ENCODE measurements at places on chromosomes 3 and 15.

DNA sequence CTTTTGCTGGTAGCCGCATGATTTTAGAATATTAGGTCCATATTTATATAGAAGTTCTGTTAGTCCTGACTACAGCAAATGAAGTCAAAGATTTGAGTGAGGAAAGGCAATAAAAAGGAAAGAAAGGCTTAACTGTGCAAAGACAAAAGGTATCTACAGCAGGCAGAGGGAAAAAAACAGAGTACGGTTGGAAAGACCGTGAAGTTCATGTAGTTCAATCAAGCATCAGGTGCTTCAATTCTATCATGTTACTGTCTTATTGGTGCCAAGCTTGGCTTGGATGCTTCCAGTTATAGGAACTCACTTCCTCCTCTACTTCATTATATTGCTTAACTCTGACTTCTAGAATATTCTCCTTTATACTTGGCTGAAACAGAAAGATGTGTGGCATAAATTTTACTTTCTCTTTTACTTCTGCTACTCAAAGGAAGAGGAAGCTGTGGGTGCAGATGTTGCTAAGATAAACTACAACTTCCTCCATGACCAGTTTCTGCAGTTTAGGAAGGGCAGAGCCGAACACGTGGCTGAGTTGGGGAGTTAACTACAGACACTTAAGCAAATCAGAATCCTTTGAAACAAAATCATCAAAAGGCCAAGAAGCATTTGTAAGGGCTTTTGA lies 72.6 kb upstream of the ZBED2 start:
- no peak for DNase-seq

DNA sequence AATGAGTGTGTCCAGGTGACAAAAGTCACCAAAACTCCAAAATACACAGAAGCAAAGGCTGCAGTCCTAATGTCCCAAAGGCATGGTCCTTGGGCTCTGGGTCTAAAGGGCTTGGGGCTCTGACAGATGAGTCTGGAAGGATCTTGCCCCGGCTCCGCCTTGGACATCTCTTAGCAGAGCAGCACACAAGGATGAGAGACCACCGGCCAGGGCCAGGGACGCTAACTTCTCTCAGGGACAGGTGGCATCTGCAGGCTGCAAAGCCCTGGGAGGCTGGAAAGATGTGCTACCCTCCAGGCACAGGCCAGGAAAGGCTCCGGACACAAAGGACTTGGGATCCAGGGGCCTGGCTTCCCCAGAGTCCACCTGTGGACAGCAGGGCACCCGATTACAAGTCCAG lies 14.1 kb upstream of the SHISA5 start:
- no peak for DNase-seq

DNA sequence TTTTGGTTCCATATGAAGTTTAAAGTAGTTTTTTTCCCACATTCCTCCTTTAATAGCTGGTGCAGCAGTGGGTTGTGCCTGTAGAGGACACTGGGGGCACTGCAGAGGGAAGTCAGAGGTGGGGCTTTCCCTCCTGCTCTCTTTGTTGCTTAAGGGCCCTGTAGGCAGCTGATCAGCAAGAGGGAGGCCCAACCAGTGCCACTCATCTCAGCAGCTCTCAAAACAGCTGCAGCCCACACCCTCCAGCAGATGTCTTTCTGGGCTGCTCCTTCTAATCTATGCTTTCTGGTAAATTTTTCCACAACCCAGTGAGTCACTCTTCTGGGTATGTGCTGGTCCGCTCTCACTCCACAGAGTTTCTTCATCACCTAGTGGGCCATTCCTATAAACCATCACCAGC lies 263.8 kb downstream of the FEZF2 start:
- no peak for DNase-seq

DNA sequence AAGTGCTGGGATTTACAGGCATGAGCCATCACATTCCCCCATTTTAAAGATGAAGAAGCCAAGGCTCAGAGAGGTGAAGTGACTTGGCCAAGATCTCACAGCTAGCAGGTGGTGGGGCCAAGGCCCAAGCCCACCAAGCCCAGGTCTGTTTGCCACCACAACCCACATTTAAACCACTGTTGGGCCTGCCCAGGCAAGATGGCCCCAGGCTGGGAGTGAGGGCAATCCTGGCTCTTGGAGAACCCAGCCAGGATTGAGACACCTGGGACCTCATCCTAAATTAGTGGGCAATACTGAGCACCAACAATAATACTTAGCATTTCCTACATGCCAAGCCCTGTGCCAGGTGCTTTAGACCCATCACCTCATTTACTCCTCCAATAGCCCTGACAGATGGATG lies 6.9 kb downstream of the IGDCC3 start:
- no peak for DNase-seq

DNA sequence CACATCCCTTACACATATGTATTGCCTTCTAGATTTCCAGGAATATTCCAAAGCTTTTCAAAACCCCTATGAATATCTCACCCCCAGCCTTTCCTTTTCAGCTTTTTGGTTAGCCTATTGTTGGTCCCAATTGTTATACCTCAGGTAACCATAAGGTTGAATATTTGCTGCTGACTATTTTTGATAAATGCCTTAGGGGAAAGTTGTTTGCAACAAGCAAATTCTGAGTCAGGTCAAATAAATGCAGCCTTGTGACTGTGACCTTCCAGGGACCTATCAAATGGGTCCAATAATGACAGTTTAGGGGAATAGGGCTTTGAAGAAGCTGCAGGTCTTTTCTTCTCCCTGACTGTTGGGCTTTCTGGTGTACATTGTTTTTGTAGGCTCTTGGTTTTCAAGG lies 699.7 kb downstream of the NTRK3 start:
- no peak for DNase-seq

- no peak for DNase-seq
Observed at GRCh38 chr3:172557515-172558220, 34.4 kb upstream of the TNFSF10 start.

GRCh38 chr3:84100861-84101260 lies 857.9 kb upstream of the CADM2 start:
- no peak for DNase-seq

- DNase-seq: no peak
Observed at GRCh38 chr3:195172039-195172684, 98.8 kb downstream of the XXYLT1 start.

DNA sequence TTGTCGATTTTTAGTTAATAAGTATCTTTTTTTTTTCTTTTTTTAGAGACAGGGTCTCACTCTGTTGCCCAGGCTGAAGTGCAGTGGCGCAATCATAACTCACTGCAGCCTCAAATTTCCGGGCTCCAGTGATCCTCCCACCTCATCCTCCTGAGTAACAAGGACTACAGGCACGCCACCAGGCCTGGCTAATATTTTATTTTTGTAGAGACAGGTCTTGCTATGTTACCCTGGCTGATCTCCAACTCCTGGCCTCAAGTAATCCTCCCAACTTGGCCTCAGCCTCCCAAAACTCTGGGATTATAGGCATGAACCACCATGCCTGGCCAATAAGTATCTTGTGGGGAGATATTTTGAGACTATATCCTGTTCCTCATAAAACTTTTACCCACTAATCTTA lies 29.4 kb upstream of the ARID3B start:
- no peak for DNase-seq

DNA sequence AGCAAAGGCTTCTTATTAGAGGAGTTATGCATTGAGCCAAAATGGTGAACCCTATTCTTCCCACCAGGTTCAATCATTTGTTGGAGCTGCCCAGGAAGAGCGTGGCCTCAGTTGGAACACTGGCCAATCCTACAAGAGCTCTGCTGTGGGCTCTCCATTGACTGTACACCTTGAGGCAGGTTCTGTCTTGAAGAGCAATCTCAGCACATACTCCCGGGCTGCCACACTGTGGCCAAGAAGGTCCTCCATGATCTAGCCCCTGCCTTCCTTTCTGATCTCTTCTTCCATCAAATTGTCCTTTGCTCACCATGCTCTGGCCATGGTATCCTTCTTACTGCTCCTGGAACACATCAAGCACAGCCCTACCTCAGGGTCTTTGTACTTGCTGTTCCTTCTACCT lies 5.7 kb upstream of the SUMF1 start:
- DNase-seq: no peak

GRCh38 chr3:195753581-195753980 lies 32.8 kb downstream of the MUC20 start:
- no peak for DNase-seq

GRCh38 chr3:274927-275326 lies 78.4 kb downstream of the CHL1 start:
- DNase-seq: no peak

DNA sequence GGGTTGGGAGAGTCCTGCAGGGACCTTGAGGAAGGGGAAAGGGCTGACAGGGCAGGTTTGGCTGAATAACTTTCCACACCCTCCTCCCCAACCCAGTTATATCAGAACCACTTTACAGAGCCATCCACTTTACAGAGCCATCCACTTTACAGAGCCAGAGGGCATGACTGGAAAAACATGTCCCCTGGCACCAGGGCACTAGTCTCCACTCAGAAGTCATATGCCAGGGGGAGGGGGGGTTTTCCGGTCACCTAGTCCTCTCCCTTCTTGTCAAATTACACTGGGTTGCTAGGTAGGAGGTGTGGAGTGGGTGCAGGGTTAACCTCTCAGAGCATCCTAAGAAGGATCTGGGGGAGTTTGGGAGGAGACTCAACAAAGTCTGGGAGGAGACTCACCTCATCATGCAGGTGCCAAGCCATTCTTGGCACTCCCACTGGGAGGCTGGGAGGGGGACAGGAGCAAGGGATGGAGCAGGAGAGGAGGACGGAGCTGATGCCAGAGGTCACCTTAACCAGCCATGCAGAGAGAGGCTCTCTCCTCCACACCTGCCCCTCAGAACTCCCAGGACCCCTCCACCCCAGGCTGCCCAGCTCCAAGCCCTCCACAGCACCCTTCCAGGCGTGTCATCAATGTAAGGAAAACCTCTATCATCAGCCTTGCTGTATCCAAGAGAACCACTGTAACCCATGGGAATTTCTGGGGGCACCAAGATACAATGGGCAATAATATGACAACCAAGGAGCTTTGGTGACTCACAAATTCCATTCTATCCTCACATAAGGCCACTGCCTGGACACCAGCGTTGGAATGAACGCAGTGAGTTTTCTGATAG lies 1.7 kb downstream of the LRRC2 start:
- DNase-seq: no peak

DNA sequence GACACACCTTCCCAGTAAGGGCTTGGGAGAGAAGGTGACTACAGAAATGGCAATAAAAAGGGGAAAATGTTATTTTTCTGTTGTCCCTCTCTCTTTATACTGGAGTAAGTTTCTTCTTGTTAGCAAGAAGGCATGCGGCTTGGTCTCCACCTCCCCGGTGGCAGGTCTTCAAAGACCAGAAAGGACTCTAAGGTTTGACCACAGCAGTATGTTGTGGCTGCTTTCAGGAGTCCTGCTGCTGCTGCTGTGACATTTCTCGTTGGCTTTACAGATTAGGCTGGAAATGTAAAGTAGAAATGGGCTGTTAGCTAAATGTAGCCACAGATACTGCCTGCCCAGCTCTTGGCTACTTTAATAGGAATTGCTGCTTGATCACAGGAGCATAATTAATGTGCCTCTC lies 175.8 kb upstream of the ZBTB20 start:
- DNase-seq: no peak

- no peak for DNase-seq
Observed at GRCh38 chr3:194707147-194707540, 21.5 kb downstream of the FAM43A start.

GRCh38 chr3:50050361-50050760 lies 38.4 kb upstream of the RBM5 start:
- DNase-seq: no peak

DNA sequence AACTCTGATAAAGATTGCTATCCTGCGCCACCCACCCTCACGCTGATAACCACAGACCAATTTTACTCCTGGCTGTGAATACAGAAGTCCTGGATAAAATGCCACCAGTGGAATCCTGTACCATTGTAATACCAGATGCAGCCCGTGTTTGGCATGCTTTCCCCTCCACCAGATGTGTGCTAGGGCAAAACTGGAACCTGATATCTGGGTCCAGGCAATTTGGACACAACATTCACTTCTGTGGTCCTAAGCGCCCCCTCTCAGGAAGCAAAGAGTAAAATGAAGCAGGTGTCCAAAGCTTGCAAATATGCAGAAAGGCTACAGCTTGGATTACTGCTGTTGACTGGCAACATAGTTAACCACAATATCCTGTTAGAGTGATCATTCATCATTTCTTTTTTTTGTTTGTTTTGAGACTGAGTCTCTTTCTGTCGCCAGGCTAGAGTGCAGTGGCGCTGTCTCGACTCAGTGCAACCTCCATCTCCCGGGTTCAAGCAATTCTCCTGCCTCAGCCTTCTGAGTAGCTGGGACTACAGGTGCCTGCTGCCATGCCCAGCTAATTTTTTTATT lies 32.8 kb downstream of the LOXL1 start:
- no peak for DNase-seq

GRCh38 chr3:177105623-177106022 lies 91.7 kb downstream of the TBL1XR1 start:
- DNase-seq: no peak

DNA sequence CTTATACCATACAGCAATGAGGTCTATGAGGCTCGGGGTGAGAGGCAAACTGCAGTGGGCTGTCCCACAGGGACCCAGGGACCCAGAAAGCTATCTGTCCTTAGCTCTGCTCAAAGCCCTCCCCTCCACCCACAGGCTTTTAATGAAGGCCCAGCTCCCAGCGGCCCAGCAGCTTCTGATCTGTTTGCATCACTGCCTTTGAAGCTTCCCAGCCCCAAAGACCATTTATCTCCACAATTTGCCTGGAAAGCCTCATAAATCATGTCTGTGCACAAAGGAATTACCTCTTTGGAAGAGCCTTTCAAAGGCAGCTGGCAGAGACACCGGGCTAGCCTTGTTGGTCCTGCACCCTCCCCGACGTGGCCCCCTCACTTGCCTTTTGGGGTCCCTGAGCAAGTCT lies 123.9 kb downstream of the RAB11A start:
- no peak for DNase-seq

- peak; percentile 18 for DNase-seq
Observed at GRCh38 chr15:89206908-89207331, 14.5 kb downstream of the RLBP1 start.

DNA sequence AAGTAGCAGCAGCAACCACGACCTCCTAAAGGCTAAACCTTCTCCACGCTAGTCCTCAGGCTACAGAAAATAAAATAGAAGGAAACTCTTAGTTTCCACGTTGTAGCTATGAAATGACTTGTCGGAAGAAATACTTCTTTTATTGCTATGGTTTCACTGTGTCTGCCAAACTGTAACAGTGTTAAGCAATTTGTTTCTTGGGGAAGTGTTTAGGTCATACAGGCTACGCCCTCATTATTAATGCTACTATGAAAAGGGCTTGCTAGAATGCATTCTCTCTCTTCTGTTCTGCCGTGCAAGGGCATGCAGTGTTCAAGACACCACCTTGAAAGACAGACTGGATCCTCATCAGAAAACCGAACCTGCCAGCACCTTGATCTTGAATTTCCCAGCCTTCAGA lies 462.7 kb downstream of the PLOD2 start:
- no peak for DNase-seq

DNA sequence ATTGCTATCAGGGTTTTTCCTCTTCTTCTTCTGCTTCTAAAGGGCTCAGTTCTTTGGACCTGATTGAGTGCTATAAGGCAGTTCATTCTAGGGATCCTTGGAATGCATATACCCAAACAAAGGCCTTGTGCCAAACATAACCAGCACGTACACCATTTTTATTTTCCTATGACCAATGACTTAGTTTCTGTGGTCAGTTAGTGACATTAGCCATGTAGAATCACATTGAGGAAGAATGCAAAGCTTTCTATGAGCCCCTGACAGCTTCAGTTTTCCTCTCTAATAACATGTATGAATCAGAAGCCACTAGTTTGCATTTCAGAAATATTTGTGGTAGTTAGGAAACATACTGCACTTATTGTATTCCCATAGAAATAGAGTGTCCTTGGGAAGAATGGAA lies 240.0 kb downstream of the THRB start:
- DNase-seq: no peak

Measured in left renal pelvis (tissue), 4 donors.